ENCODE measurements at places on chromosomes 11 and 22.

DNA sequence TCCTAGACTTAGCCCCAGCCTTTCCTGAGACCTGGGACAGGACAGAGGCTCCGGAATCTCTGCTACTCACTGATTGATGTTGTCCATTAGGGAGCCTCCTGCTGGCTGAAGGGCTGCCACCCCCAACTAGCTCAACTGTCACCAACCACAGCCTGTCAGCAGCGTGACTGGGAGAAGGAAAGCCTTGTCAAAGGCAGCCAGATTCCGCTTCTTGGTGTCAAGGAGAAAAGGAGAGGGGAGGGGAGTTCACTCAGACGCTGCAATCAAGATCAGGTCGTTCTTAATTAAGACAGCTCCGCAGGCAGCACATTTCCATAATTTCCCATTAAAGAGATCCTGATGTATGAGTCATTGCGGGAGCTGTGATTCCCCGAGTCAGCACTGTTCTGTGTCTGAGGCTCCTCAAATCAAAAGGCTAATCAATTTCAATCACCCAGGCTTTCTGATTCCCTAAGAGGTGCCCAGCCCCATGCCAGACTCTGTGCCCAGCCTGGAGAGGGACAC lies 152.8 kb upstream of the ZBED5 start:
- no peak for DNase-seq

DNA sequence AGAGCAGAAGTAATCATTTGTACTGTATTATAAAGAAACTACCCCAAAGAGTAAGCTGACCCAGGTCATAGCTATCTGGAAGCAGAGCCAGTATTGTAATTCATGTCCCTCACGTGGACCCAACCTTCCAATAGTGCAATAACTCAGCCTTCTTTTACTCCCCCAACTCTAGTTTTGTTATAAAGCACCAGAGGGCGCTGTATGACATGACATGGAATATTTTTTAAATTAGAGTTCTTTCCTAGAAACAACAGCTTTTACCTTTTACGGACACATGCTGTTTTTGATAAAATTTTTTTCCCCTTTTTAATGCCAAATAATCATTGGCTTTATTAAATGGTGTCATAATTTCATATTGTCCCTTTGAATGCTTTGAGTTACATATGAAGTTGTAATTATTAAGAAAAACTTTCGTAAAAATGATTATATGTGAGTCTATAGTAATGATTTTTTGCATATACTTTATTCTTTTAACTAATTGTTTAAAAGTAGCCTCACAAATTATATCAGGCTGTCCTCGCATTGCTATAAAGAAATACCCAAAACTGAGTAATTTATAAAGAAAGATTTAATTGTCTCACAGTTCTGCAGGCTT lies 76.9 kb downstream of the DKK3 start:
- DNase-seq, result no peak

DNA sequence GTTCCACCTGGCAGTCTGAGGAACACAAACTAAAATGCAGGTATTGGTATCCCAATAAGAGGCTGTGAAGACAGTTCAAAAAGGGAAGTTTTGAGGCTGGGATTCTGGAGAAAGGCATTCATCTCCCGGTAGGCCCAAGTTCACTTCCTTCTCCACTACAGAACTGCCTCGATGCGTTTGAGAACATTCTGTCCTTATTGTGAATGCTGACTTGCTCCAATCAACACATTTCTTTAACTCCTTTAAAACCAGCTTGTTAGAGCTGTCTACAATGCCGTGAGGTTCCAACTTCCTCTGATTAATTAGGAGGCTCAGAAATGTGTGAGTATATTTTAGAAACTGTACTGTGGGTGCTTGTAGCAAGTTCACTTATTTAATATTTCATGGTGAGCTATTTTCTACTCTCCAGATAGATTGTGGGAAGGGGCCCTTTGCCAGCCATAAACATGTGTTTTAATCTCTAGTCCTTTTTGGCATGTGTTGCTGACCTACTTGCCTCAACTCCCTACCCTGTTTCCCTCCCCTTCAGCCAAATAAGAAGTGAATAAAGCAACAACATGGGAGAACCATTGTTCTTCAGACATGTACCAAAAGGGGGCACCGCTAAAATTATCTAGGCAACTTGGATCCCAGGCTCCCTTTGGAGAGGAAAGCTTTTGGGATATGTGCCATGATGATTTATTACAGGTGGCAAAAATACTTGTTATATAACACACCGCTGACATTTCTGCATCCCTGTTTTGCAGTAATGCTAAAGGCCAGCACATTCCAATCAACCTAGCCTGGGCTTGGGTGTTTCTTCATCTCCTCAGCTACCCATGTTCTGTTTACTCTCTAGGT lies 245.6 kb downstream of the BLID start:
- DNase-seq, result no peak

DNA sequence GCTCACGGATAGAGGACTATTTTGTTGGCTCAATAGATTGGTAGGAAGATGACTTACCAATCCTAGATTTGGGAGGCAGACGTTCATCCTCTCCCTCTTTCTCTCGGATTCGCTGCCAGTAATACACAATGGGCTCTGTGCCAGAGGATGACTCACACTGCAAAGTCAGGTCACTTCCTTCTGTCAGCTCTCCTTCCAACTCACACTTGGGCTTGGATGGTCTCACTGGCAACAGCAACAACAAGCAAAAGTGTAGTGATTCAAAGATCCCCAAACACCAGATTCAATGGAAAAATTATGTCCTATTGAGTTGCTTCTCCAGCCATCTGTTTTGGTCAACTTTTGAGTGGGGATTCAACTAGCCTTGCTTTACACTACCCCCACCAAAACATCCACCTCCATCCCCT lies 21.7 kb upstream of the HSPA8 start:
- peak; percentile 40 for DNase-seq

GRCh38 chr22:43446037-43446803 lies 34.4 kb downstream of the MPPED1 start:
- no peak for DNase-seq

- no peak for DNase-seq
These were observed 4.1 kb downstream of the ST3GAL4 start for GRCh38 chr11:126359431-126360048.

DNA sequence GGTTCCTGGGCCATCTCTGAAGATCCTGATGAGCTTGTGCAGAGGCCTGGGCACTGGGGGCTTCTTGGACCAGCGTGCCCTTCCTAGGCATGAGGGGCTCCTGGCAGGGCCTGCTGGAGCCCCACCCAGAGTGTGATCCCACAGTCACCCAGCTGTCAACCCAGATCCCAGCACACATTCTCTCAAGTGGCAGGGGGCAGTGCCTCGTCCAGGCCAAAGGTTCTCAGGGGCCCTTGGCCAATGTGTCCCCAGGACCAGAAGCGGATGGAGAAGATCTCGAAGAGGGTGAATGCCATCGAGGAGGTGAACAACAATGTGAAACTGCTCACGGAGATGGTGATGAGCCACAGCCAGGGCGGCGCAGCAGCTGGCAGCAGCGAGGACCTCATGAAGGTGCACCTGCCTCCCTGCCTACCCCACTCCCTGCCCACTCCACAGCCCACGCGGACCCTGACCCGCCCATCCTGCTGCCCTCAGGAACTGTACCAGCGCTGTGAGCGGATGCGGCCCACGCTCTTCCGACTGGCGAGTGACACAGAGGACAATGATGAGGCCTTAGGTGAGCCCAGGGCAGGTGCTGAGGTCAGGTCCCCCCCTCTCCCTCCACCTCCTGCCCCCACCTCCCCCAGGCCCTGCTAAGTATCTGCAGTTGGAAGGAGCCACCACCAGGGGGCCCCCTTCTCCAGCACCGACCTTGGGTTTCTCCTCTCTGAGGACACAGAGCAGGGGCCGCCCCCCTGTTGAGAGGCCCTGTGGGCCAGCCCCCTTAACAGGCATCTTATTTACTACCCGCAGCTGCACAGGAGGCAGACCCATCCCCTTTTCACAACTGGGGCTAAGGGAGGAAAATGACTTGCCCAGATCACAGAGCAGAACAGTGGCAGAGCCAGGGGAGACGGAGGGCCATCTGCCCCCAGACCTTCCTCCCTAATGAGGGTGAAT lies 14.7 kb downstream of the GGA1 start:
- DNase-seq, result peak; percentile 61

GRCh38 chr11:21631991-21632390 lies 560.9 kb upstream of the ANO5 start:
- DNase-seq, result no peak

DNA sequence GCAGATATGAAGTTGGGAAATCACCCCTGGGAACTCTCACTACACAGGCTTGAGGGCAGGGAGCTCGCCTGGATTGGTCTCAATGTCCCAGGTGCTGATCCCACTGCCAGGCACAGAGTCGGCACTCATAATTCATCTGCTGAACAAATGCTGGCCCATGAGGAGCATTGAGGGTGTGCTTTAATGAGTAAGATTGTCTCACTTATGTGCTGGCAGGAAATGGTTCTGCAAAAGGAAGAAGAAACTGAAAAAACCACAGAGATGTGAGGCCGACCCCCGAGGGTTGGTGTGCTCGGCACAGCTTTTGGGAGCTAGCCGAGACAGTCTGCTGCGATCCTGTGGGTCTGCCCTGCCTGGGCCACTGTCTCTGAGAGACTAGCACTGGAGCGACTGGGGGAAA lies 9.4 kb downstream of the PLAAT2 start:
- no peak for DNase-seq

GRCh38 chr22:36430863-36431262 lies 43.1 kb upstream of the MYH9 start:
- no peak for DNase-seq

DNA sequence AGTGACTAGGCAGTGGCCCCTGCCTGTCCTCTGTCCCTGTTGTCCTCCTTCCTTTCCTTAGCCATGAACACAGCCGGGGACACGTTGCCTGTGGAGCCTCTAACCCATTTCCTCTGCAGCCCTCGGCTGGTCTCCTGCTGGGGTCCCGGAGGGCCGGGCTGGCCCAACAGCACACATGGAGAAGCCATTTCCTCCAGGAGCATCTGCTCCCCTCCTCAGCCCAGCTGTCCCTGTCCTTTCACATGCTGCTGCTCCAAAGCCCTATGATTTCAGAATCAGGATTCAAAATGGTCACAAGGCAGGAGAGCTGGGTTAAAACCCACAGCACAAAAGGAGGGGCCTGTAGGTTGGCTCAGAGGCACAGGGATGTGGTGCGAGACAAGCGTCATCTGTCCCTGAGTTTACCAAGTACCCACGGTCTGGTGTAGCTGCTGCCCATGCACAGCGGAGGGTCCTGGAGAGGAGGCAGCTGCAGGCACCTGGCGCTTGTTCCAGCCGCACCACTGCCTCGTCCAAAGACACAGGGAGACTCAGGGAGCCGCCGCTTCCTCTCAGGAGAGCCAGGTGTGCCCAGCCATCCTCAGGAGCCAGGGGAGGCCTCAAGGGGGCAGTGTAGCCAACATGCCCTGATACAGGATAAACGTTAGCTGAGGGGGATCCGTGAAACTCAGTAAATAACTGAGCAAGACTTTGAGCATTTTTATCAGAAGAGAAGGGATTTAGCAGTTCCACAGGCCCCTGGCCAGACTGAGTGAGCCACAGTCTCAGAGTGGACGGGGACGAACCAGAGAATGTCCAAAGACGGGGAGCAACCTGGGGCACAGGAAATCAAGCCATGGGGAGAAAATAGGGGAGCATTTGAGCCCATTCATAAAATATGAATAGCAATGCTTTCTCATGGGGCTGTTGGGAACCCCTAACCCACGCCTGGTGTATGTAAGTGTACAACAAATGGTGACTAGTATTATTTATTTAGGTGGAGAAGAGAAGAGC lies 3.9 kb upstream of the VSIG10L2 start:
- DNase-seq, result peak; percentile 34

DNA sequence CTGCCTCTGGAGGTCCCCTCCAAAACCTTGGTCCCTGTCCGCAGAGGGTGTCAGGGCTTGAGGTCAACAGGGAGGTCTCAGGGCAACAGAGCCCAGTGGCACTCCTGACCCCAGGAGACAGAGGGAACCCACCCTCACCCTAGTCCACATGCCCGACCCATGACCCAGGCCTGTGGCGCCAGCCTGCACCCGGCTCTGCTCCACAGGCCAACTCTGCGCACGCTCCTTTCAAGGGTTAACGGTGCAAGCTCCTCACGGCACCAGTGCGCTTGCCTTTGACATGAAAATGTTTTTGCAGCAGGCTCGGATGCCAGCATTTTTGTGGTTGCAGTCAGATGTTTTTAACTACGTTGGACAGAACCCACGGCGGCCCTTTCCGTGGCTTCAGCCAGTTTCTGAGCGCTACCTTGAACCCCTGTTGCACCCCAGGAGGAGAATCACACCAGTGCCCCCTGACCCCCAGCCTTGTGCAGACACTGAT lies 68.6 kb downstream of the CDKN1C start:
- no peak for DNase-seq

DNA sequence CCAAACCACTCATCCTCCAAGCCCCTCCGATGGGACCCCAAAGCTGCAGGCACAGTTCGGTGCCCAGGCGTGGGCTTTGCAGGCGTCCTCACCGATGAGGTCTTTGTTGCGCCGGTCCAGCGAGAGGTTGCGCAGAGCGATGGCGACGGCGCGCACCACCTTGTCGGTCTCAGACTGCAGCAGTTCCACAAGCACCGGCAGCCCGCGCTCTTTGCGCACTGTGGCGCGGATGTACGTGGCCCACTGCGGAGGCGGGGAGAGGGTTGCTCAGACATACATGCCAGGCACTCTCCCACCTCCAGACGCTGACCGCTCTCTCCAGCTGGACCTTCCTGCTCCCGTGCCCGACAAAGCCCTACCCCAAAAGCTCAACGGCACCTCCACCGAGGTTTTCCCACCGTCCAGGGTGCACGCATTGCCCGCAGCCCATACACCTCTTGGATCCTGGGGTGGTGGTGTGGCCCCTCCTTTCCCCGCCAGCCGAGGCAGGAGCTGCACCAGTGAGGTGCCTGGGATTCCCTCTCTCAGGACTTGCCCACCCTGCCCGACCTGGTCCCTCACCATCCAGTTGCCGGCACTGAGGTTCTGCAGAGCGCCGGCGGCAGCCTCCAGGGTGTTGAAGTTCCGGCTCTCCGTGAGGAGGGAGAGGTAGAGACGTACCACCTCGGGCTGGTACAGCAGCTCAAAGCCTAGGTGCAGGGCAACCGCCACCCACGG lies 32.1 kb upstream of the TXNRD2 start:
- DNase-seq, result no peak

- DNase-seq, result no peak
These were observed 91.1 kb upstream of the B3GAT1 start for GRCh38 chr11:134503100-134503499.

DNA sequence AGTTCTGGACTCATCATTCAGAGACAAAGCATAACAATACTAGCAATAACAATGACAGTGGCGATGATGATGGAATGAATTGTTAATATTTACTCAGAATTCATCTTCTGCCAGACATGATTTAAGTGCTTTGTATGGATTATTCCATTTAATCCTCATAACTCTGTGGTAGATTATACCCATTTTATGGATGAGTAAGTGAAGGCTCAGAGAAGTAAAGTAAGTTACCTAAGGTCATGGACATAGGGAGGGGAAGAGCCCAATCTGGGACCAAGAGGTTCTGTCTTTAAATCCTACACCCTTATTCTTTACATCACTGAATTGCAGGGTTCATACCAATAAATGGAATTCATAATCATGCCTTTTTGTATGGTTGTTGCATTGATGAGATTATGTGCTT lies 72.7 kb downstream of the MYO18B start:
- DNase-seq, result no peak

GRCh38 chr11:64844330-64845128 lies at the start of gene CDC42BPG:
Gene CDC42BPG (minus strand): TSS chr11:64844653. CDS start chr11:64844569, 84 bp downstream.
- peak; percentile 36 for DNase-seq

- no peak for DNase-seq
These were observed 27.3 kb upstream of the CREB3L1 start for GRCh38 chr11:46249938-46250744.

All from stimulated activated CD4-positive, alpha-beta T cell treated with anti-CD3 and anti-CD28 coated beads, Interleukin-1b, Interleukin-23, amount 100 ng/mL, for 1 hour (primary cell).